ENCODE measurements at places on chromosomes 1 and 21.

DNA sequence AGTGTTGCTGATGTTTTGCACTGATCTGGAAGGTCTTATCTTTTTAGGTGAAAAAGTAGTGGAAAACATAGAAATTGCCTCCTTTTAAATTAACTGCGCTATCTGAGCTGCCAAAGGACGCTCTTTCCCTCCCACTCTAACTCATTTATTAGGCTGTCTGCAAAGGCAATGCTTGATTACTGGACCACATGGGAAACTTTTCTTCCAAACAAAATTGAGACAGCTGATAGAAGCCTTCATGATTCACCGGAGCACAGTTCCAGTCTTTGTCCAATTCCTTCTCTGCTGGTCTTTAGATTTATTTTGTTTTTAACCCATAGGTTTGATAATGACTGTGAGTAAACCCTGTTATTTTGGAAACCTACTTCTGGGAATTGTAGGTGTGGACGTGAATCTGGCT, 93.0 kb upstream of the RAVER2 start:
- DNase-seq, result no peak

DNA sequence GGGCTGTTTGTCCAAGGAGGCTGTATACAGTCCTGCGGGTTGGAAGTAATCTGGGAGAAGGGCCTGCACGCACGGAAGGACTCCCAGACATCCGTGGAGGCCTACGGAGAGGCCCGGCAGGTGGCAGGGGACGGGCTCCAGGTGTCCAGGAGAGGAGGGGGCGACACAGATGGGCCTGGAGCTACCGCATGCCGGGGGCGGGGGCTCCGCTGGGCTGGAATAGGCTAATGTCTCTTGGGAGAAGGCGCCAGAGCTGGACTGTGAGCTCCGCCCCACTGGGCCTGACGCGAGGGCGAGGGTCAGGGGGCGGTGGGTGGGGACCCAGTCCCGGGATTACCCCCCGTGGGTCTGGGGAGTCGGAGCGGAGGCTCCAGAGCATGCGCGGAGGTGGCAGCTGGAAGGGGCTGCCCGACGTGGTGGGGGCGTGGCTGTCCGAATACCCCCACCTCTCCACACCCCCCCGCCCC, 659 bp downstream of the AGO1 start:
- DNase-seq, result no peak

GRCh38 chr1:54487571-54488050, 60.4 kb upstream of the ACOT11 start:
- DNase-seq, result no peak

- DNase-seq, result no peak
Measured at GRCh38 chr1:87249803-87250202, 78.9 kb upstream of the LMO4 start.

DNA sequence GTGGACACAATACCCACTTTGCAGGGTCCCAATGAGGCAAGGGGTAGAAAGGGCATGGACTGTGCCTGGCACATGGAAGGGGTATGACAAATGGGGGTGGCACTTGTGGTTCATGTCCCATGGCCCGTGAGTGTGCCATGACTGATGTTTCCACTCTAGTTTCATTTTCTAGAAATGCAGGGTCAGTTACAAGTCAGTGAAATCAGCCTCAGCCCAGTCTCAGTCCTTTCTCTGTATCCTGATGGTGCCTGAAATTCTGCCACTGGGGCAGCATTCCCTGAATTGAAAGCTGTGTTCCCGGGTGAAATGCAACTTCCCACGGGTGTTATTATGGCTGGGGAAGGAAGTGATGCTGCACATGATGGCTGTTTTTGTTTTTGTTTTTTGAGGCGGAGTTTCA, 110.8 kb upstream of the ZBTB40 start:
- no peak for DNase-seq

GRCh38 chr1:1162597-1163537, 10.8 kb upstream of the TTLL10 start:
- DNase-seq, result no peak

DNA sequence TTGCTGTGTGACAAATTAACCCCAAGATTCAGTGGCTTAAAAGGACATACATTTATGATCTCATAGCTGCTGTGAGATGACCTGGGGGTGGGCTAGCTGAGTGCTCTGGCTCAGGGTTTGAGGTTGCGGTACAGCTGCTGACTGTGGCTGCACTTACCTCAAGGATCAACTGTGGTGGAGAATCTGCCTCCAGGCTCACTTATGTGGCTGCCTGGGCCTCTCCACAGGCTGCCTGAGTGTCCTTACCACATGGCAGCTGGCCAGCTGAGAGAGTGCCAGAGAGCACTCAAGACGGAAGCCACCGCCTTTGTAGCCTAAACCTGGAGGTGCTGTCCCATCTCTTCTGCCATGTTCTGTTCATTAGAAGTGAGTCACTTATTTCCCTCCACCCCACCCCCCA, 5.7 kb downstream of the LRRC71 start:
- DNase-seq, result peak; percentile 56

DNA sequence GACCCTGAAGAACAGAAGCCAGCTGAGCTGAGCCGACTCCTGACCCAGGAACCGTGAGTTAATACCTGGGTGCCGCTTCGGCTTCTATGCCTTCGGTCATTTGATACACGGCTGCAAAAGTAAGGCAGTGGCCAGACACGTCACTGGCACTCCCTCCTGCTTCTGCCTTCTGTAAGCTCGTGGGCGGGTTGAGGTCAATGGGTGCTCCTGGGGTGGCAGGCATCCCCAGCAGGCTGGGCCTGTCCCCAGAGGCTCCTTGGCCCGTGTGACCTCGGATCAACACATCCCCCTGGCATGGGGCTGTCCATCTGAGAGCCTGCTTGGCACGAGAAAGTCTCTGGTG, 35.7 kb upstream of the COL6A1 start:
- DNase-seq, result no peak

GRCh38 chr1:84619383-84620102, 45.3 kb upstream of the CTBS start:
- no peak for DNase-seq

GRCh38 chr1:232551386-232551785, 78.5 kb downstream of the SIPA1L2 start:
- DNase-seq, result no peak

- DNase-seq, result no peak
Measured at GRCh38 chr1:87530042-87530807, 201.5 kb downstream of the LMO4 start.

DNA sequence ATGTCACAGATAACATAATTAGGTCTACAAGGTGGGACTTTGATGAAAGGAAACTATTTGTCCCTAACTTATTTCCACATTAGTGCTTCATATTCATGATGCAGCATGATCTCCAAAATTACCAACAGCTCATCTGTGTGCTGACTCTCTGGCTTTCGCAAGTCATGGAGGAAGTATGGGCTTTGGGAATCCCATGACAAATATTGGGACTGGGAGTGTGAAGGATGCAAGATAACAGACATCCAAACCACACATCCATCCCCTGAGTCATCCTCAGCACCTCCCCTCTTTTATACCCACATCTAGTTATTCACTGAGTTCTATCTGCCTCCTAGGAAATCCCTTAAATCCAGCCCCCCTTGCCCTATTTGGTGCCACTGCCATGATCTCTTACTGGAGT, 102.8 kb upstream of the COL24A1 start:
- peak; percentile 15 for DNase-seq

DNA sequence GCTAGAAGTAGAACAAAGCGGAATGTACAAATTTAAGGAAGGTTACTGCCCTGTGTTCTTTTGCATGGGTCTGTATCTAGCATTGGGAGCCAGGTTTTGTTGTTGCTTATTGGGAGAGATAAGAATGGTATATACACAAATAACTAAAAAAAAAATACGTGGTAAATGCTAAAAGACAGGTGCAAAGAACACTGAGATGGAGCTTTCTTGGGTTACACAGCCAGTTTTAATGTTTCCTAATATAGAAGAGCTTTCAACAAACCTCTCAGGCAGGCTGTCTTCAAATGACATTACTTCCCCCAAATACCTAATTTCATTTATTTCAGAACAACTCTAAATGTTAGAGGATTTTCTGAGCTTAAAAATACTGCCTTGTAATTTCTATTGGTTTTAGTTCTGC, 1.4 kb upstream of the MDM4 start:
- no peak for DNase-seq

DNA sequence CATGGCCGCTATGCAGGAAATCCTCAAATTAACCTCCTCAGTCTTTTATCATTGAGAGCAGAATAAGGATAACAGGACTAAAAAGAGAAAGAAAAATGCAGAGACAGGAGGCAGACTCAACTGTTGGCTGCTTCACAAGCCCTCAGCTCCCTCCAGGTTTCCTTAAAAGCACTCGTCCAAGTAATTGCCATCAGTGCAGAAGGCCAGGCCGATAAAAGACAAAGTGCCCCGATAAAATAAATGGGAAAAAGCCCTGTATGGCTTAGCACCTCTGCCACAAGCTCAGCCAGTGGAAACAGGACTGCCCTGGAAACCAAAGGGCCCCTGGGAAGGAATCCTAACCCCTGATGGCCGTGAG, 8.1 kb downstream of the S100A6 start:
- no peak for DNase-seq

DNA sequence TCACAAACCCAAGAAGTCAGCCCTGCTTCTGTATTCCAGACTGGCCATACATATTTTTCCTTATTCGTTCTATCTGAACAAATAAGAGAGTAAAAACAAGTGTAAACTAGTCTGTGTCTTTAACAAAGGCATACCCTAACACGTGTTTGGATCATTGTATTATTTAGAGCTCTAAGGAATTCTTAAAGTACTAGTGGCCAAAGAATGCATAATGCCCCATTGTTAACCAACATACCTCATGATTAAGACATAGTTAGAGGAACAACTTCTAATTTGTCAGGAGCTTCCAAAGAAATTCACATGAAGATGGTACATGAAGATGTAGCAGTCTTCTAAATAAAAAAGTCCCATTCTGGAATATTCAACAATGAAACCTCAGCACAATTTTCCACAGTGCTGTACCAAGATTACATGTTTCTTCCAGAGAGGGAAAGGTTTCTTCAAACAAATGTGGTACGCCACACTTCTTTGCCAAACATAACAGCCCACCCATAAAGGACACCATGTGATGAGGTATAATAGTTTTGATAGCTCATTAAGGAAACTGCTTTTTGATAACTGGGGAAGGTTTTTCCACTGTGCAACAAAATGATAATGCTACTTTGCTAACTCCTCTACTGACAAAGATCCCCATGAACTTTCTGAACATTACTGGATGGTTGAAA, 5.0 kb downstream of the PALMD start:
- no peak for DNase-seq

DNA sequence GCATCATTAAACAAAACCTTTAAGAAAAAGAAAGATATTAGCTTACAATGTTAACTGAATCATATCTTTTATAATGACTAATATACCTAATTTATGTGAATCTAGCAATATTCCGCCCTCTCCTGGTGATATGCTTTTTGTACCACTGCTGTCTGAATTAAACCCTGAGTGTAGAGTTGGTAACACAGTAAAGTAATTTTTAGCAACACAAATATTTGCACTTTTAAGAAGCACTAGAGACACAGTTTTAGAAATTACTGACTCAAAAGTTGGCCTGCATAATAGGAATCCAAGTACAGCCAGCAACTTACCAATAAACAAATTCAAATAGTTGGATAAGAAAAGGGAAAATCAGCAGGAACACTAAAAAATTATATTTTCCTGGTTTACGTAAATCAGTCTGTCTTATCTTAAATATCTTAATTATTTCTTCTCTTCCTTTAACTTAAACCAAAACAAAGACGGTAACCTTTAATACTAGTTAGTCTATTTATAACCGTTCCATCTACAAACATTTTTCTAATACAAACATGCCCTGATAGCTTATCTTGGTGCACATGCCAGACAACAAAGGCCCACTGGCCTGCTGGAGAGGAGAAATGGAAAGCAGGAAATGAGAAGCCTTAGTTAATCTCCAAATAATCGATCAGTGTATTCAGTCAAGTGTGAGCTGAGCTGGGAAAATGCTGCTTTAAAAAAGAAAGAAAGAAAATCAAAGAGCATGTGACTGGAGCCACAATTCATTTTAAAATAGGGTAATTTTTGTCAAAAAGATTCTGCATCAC, 246.0 kb downstream of the RERE start:
- DNase-seq, result no peak

DNA sequence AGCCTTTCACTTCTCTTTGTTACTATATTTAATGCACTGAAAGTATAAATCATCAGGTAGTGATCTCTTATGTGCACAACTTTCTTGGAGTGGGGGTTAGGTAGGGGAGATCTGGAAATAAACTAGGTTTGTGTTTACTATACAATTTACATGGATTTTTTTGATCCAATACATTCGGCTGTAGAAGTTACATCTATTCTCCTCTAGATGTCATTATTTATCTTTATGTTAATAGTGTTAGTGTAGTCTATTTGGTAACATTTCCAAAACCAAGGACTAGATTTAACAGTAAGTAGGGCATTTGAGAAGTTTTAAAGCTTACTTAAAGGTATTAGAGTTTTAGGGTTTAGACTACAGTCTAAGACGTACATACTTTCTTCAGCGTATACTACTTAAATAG, 5.4 kb downstream of the VPS45 start:
- DNase-seq, result no peak

- DNase-seq, result no peak
Measured at GRCh38 chr1:195637539-195637938, 970.7 kb downstream of the KCNT2 start.

DNA sequence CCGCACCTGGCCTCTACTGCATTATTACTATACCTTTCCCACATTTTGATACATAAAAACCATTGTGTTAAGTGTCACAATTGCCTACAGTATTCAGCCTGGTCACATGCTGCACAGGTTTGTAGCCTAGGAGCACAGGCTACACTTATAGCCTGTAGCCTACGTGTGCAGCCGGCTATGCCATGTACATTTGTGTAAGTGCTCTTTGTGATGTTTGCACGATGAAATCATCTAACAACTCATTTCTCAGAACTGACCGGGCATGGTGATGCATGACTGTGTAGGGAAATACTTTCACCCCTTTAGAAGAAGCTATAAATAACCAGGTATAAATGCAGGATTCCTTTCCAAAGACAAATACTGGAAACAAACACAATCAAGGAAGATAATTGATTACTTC, 12.1 kb downstream of the ERG start:
- no peak for DNase-seq

GRCh38 chr1:207205614-207206061, 101.6 kb downstream of the C4BPA start:
- no peak for DNase-seq

GRCh38 chr1:74712881-74713280, 20.0 kb downstream of the CRYZ start:
- no peak for DNase-seq

DNA sequence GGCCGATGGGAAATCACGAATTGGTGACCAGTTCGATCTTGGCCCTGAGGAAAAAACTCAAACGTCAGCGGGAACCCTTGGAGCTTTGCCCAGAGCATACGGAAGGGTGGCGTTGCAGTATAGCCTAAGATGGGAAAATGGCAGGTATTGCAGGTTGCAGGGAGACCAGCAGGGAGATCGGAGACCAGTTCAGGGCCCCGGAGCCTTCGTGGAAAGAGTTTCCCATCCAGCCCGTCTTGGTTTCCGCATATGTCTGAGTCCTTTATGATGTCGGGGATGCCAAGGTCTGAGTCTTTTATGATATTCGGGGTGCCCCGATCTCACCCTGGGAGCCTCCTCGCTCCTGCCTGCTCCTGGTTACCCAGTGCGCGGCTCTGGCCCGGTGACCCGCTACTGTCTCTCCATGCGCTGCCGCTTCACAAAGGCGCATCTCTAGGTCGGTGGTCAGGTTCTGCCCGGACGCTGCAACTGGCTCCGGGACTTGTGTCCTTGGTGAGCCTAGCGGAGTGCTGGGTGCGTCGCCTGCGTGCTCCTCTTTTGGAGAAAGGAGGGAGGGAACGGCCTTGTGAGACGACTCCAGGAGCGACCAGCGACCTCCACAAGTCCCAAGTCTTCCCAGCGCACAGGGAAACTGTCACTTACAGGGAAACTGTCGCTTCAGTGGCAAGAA, 94.2 kb downstream of the PRKAB2 start:
- no peak for DNase-seq
